CD4-positive, alpha-beta memory T cell (primary cell): ENCODE measurements at places on chromosomes 3 and 15.

DNA sequence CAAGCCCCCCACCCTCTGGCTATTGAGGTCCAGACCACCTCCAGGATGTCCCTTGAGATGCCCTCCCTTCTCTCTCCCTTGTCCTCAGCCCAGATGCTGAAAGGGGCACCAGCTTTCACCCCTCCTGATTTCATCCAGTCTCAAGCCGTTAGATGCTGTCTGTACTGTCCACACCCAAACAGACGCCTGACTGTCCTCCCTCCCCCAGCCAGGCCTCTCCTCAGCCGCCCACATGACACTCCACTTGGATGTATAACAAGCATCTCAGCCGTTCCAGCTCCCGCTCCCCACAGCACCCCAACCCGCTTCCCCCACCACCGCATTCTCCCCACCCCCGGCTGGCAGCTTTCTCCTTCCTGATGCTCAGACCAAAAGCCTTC is 25.0 kb upstream of the CYP11A1 start:
- no peak for DNase-seq

GRCh38 chr3:150925751-150926201 is 20.5 kb upstream of the MINDY4B start:
- DNase-seq = peak; percentile 31

DNA sequence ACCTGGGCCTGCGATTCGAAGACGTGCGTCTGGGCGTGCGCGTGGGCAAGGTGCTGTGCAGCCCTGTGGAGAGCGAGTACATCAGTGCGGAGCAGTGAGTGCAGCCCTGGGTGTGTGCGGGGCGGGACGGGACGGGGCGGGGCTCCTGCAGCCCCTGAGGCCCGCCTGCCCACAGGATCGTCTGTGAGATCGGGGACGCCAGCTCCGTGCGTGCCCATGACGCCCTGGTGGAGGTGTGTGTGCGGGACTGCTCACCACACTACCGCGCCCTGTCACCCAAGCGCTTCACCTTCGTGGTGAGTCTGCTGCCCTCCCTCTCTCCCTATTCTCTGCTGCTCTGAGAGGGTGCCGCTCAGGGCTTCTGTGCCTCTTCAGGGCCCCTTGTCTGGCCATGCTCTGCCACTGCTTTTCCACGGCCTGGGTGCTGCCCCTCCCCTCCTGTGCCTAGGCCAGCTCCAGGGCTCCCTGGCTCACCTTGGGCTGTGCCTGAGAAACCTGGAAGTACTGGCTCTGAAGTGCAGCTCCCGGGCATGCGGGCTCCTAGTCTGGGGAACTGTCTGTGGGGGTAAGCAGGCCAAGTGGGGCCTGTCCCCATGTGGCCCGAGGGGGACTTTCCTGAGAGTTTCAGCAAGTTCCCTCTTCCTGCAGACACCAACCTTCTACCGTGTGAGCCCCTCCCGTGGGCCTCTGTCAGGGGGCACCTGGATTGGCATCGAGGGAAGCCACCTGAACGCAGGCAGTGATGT is 31.8 kb downstream of the PLXNA1 start:
- DNase-seq = no peak

DNA sequence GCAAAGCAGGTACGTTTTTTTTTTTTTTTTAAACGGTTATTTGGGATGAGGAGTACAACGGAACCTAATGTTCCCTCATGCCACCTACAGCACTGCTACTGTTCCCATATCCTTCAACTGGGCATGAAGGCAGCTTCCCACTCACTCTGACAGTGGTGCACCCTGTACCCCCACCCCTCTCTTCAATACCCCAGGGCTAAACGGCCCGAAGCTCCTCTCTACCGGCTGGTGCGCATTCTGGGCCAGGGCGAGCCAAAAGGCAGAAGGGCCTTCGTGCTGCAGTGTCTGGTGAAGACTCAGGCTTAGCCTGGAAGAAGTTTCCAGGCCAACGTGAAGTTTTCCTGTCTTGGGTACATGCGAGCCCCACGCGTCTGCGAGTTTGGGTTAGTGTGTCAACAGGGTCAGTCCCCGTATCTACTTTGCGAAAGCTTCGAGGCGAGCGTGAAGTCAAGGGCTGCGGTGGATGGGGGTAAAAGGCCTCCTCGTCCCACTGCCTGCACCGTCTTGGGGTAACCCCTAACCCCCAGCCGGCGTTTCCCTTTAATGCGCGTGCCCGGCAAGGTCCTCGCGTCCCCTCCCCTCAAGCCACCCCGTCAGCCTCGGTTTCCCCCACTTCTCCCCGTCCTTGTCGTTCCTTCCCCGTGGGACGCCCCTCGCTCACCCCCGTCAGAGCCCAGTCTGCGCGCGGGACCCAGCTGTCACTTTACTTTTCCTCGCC is 765 bp upstream of the UBE2E2 start:
- peak; percentile 43 for DNase-seq

- DNase-seq = no peak
Measured at GRCh38 chr3:40534283-40534682, 9.5 kb downstream of the ZNF621 start.

DNA sequence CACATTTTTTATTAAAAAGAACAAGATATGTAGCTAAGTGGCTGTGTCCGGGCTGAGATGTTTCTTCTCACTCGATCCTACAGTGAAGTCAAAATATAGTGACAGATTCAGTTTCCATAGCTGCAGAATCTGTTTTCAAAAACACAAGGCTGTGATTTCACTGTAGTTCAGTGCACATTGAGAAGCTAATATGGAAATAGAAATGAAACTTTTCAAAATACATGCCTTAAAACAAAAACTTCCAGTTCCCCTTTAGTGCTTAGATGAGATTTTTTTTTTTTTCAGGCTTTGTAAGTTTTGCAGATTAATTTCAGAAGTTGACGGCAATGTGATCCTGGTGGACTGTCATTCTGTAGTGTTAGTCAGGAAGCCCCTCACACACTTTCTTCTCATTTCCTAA is 23.8 kb upstream of the TRAK1 start:
- no peak for DNase-seq

DNA sequence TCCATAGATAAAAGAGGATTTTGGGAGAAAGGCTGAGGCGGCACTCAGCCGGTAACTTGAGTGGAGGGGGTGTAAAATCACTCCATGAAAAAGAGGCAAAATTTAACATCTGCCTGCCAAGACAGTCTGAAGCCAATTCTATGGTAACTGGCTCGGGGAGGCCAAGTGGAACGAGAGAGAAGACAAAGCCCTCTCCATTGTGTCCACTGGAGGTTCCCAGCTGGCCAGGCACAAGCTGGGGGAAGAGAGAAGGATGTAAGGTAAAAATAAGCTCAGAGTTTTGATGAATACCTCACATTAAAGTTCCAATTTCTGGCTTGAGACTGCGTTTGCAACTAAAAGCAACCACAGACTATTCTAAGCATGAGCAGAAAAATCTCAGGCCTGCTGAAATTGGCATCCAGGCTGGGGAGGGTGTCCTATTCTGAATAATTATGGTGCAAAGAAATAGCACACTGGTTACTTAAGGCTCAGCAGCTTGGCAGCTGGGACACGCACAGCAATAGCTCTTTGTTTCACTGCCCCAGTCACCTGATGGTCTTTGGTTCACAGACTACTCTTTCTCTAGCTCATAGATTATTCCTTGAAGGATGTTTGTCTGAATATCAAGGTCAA is 48.8 kb downstream of the CHRD start:
- DNase-seq = no peak

DNA sequence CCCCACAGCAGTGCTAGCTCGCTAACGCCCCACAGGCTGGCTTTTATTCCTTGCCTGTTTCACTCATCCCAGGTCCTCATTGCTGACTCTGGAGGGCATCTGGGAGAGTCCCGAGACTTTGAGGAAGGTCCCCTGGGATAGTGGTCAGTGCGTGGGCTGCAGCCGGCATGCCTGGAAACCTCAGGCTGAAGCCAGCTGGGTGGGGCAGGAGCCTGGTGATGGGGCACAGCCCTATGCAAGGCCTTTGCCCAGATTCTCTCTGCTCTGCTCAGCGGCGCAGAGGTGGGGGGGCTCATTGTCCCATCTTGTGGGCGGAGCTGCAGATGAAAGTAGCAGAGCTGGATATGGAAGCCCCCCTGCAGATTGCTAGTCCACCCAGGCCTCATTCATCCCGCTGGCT is 55.7 kb upstream of the SMAD6 start:
- no peak for DNase-seq

GRCh38 chr3:125374501-125374995 is 577 bp downstream of the ZNF148 start:
- peak; percentile 61 for DNase-seq

- no peak for DNase-seq
Measured at GRCh38 chr3:107579371-107579770, 56.6 kb downstream of the BBX start.

GRCh38 chr3:68793759-68794701 is 138.3 kb downstream of the TAFA4 start:
- DNase-seq = no peak

GRCh38 chr3:41519746-41520145 is 320.4 kb downstream of the CTNNB1 start:
- DNase-seq = no peak

GRCh38 chr3:86949850-86950249 is 41.1 kb downstream of the VGLL3 start:
- no peak for DNase-seq

GRCh38 chr15:77094397-77095030 is 23.6 kb upstream of the TSPAN3 start:
- DNase-seq = no peak

DNA sequence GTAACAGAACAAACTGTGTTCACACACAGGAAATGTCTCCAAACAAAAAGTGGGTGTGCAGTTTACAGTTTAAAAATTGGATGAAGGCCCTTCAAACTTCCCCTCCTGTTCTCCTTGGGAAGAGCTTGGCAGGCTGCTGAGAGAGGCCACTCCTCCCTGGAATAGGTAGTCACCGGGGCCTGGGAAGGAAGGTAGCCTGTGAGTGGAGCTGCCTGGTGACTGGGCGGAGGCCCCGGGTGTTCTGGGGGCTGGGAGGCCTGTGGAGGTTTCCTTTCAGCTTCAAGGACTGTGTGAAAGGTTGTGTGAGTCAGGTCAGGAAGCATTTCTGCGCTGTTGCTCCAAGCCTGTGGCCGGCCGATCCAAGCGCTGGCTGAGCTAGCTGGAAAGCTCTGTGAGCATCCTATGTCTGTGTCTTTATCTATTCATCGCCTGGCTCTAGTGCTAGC is 14.1 kb downstream of the SLCO3A1 start:
- DNase-seq = no peak

GRCh38 chr3:115019900-115020299 is 127.2 kb downstream of the ZBTB20 start:
- no peak for DNase-seq

DNA sequence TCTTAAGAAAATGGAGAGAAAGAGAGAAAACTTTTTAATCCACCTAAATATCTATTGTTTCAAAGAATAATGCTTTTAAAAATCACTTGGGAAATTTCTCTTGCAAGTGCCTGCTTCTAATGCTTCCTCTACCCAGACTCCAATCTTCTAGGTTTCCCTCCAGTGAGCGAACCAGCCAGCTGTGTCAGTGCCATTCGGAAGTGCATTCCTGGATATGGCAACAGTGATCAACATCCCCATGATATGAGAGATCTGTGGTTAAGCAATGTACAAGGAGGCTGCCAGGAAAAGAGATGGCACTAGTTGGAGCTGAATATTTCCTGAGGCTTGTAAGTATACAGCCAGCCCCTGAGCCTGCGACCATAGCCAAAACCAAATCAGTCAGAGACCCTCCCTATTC is 53.3 kb upstream of the KCNMB2 start:
- DNase-seq = no peak

- no peak for DNase-seq
Measured at GRCh38 chr3:141333836-141334626, 34.3 kb upstream of the ZBTB38 start.

GRCh38 chr3:9169956-9170850 is 79.2 kb downstream of the SRGAP3 start:
- DNase-seq = no peak

DNA sequence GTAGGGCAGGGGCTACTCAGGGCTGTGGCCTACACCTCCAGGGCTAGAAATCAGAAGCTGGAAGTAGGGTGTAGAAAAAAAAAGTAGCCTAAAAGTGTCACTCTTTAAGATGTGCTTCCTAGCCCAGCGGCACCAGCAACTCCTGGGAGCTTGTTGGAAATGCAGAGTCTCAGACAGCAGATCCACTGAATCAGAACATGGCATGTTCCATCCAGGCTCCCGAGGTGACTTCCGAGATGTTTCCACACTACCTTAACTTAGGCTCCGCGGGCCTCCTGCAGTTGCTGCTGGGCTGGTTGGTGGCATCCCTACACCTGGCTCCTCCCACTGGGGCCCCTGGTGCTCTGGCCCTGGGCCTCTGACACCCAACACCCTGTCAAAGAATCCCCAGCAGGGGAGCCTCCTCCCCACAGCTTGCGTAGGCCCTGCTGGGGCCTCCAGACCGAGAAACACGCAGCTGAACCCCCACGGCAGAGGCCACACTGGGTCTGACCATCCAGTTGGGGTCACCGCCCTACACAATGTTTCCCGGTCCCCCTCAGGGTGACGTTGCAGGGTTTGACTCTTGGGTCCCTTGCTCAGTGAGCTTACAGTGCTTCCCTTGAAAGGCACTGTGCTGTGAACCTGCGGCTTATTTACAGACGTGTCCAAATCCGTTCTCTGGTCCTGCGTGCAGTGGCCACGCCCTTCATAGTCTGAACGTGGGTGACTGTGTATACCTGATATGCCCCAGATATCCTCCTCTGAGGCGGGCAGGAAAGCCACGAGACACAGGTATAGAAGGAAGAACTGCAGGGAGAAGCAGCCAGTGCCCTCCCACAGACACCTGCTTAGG is 46.5 kb downstream of the FAM174B start:
- no peak for DNase-seq

DNA sequence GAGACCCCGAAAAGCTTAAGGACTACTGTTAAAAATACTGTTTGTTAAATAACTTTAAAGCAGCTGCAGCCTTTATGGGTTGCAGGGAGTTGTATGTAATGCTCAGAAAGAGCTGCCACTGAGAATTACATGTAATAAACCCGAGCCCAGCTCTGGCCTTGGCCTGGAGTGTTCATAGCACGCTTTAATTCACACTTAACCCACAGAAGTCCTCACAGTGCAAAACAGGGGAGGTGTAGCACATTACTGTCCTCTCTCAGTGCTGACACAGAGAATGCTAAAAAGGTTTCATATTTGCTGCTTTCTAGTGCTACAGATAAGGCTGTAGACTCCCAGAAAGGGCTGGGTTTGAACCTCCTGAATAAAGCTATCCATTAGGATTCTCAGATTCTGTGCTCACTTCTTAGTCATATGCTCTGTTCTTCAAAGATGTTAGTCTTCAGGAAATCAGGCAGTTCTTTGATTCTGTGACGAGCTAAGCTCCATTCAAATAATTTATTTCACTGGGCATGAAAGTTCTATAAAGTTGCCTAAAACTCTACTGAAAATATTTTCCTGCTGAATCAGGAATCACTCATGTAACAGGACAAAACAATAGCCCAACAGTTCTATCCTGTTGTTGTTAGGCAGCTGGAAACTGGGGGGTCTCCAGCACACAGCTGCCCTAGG is 108.0 kb downstream of the SENP2 start:
- DNase-seq = no peak

DNA sequence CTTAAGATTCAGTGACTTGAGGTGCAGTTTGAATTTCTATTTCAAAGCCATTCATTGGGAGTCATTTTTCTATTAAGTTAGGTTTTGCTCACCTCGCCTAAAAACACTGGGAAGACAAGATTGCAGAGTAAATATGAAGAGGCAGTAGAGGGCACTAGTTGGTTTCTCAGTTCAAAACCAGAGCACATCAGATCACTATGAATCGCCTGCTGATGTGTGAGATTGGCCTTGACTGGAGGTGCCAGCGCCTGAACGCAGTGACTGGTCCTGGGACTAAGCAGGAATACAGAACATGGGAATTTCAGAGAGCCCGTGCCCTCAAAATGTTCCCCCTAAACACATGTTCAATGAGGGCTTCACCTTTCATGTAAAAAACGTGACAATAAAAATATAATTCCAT is 229.0 kb downstream of the ITPR1 start:
- DNase-seq = no peak

- no peak for DNase-seq
Measured at GRCh38 chr15:69735121-69735520, 282.5 kb downstream of the RPLP1 start.
